ENCODE measurements at places on chromosomes 12 and 14.

GRCh38 chr14:52802597-52802996, 11.2 kb upstream of the GNPNAT1 start:
- DNase-seq, result no peak

DNA sequence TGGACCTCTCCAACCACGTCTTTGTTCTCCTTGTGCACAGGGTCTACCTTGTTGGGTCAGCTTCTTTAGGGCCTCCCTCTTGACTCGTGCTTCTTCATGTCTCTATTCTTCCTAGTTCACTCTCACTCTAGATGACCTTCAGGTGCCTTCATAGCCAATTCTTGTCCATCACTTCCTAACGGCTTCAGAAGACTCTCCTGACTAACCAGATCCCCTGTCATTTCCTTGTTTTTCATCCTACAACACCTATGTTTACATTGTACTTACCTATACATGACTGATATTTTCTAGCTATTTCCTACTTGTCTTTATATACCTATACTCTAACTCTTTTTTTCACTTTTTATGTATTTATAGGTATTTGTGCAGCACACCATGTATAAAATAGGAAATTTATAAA, 117.1 kb downstream of the RPS6KA5 start:
- no peak for DNase-seq

DNA sequence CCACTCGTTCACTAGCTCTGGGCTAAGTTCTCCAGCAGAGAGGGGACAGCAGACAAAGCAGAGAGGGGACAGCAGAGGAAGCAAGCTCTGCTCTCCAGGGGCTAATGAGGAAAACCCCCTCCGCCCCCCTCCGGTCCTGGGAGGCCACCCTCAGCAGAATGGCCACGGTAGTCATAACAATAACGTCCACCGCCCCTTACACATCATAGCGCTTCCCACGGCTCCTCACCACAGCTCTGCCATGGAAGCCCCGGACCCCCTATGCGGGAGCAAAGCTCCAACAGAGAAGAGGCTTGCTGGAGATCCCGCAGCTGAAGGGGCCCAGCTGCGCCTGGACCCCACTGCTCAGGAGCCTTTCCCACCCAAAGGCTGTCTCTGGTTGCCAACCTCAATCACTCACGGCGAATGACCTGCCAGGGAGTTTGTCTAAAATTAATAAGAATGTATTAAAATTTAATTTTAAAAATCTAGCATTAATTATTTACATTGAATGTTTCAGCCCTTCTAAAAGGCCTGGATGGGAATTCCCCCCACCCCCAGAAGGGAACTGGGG, 17.4 kb downstream of the BEGAIN start:
- no peak for DNase-seq

DNA sequence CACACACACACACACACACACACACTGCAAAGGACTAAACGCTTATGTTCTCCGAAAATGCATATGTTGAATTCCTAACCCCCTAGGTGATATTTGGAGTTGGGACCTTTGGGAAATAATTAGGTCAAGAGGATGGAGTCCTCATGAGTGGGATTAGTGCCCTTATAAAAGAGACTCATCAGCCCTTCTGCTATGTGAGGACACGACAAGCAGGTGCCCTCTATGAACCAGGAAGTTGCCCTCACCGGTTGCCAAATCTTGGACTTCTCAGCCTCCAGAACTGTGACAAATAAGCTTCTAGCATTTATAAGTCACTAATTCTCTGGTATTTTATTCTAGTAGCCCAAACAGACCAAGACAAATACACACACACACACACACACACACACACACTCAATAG, 20.7 kb upstream of the TCP11L2 start:
- no peak for DNase-seq

DNA sequence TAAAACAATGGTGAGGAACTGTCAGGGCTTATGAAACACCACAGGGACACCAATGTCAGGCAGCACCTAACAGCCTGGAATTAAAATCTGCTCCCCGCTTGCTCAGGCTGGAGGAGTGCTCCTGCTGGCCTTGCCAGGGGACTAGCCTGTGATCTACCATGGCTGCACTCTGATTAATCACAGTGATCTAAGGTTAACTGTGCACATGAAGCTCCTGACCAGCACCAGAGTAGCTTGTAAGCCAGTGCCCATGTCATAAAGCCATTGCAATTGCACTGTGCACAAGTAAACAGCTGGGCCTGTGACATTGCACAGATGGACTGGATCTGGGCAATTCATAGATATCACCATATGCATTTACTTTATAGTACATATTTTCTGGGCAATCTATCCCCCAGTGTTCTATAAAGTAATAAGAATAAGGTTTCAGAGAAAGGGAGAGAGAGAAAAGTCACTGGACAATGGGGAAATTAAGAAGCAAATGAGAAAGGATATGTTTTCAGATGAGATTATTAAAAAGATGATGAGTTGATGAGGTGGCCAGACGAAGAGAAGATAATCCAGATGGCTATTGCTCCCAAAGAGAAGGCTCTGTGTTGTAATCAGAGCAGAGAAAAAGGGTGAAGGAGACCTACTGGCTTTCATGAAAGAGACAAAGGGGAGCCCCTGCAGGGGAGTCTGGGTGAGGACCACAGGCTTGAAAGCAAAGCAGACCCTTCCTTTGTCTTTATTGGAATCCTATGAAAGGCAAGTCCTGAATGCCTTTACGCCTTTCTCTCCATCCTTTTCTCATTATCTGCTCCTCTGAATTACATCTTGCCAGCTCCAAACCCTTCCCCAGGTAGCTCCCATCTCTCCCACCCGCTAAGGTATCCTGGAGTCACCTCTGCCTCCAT, 145.8 kb downstream of the SLC38A6 start:
- DNase-seq, result no peak

GRCh38 chr14:85224241-85224640, 305.7 kb upstream of the FLRT2 start:
- DNase-seq, result no peak

- no peak for DNase-seq
These were observed 34.1 kb upstream of the ITPR2 start for GRCh38 chr12:26867080-26867479.

DNA sequence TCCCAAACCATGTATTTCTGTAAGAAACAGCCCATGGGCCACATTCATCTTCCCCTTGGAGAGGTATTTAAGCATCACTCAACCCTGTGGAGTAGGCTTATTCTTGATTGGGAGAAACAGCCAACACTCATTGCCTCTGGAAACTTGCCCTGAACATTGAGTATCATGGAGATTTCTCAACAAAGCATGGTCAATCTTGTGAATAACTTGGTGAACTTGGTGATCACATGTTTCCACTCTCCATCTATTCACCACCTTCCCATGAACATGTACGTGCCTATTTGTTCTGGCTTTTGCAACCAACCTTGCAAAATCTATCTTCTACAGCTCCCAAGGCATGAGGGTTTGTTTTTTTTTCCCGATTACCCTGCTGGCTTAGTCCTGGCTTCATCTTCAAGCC, 163.2 kb downstream of the PAH start:
- no peak for DNase-seq

DNA sequence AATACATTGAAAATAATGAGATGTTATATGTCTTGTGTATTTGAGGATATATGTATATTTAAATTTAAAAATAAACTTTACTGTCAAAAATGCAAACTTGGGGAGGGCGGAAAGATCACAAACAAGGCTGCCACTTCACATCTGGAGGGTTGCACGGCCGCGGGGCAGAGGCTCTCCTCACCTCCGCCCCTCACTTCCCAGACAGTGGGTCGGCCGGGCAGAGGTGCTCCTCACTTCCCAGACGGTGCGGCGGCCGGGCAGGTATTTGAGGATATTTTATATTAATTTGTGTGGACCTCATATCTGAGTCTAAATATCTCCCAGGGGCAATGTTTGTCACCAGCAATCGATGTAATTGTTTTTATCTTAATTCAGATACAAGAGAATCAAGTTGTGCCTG, 3.7 kb upstream of the CLEC6A start:
- no peak for DNase-seq

DNA sequence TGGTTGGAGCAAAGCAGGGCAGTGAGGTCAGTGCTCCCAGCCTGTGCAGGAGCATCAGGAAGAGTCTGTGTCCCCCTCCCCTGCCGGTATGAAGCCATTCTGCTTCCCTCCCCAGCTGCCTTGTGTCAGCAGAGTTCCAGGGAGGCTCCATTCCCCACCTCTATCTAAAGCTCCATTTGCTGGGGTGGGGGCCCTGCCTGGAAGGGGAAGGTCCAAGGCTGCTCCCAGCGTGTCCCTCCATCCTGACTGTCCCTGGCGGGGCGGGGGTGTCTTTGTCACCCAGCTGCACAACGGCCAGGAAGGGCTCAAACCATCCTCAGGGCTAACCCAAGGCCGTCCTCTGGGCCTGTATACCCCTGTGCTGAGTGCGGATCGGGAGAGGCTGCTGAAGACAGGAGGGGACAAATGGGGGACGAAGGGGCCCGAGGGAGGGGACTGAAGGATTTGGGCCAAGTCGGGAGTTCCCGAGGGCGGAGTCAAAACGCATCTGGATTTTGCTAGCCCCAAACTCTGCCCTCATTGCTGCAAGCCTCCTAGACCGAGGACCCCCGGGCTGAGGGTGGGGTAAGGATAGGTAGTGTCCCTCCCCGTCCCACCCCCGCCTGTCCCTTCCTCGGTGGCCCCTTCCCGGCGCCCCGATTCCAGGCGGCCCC, 748 bp upstream of the ACVRL1 start:
- peak; percentile 27 for DNase-seq

GRCh38 chr14:24133735-24134134, 2.3 kb upstream of the PSME1 start:
- no peak for DNase-seq

GRCh38 chr14:68250927-68251768, 431.6 kb downstream of the RAD51B start:
- no peak for DNase-seq

DNA sequence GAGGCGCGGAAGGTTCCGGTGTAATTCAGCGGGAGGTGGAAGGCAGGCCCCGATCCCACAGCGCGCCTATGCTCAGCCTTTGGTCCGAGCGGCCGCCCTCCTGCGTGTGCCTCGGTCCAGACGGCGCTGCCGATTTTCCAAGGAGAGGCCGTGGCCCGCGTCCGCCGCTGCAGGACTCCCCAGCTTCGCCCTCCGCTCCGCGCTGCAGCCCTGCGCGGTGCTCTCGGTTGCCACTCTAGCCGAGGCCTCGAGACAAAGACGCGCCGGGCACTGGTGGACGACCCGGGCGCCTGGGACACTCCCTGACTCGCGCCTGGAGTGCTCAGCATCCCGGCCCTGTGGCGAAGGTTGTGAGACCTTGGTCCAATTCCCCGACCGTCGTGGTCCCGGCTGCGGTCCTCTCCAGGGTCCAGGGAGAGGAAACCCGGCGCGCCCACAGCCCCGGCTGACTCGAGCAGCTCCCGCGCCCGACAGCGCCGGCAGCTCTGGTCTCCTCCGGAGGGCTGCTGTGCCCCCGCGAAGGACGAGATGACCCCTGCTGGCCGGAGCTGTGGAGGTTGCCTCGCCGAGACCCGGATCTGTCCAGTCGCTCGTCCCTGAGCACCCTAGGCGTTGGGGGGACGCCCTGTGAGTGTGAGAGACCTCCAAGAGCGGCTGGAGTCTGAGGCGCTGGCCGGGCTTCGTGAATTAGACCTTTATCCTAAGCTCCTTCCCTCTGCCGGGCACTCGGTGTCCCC, 6.5 kb downstream of the HOXC12 start:
- DNase-seq, result no peak

GRCh38 chr12:98699586-98699985, 54.5 kb downstream of the APAF1 start:
- DNase-seq, result no peak

DNA sequence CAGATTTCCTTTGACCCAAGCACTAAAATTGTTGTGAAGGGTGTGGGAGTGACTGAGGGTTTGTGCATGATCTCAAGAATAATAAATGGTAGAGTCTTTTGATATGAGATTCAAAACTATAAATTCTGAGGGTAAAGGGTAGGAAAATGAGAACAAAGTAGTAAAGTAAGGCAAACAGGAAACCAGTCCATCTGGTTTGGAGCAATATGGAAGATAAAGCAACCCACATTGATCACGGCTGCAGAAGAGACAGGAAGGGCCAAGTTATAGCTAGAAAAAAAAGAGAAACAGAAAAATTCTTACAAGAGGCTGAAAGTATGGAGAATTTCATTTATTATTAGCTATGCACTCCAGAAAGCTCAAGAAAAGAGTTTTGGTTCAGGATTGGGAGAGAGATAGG, 4.6 kb upstream of the SLCO1B3 start:
- DNase-seq, result no peak

DNA sequence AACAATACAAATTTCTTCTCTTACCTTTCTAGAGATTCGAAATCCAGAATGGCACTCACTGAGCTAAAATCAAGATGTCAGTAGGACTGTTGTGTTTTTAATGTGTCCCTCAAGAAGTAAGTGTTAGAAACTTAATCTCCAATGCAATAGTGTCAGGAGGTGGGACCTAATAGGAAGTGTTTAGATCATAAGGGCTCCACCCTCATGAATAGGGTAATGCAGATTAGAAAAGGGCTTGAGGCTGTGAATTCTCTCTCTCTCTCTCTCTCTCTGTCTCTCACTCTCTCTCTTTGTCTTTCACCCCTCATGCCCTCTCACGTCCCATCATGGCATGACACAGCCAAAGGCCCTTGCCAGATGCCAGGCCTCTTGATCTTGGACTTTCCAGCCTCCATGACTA, 15.6 kb upstream of the SRGAP1 start:
- no peak for DNase-seq

DNA sequence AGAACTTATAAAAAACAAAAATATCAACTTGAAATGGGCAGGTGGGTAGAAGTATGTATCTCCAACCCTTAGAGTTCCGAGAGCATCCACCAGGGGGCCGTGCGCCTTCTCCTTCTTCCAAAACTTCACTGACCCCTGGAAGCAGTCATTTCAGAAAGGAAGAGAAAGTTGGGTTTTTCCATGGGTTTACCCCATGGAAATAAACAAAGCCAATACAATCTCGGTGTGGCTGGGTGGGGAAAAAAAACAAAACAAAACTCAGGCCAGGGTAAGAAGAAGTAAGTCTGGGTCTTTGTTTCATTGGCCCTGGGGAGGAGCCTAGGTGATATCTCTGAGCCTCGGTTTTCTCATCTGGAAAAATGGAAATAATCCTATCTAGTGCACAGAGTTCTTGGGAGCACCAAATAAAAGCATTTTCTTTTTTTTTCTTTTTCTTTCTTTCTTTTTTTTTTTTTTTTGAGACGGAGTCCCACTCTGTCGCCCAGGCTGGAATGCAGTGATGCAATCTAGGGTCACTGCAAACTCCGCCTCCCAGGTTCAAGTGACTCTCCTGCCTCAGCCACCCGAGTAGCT, 33.6 kb upstream of the HNF1A start:
- DNase-seq, result peak; percentile 75

GRCh38 chr14:37711831-37712475, 116.5 kb downstream of the TTC6 start:
- DNase-seq, result no peak

All from D341Med (cell line).